MM.1S (cell line): ENCODE measurements at places on chromosomes 2 and 18.

DNA sequence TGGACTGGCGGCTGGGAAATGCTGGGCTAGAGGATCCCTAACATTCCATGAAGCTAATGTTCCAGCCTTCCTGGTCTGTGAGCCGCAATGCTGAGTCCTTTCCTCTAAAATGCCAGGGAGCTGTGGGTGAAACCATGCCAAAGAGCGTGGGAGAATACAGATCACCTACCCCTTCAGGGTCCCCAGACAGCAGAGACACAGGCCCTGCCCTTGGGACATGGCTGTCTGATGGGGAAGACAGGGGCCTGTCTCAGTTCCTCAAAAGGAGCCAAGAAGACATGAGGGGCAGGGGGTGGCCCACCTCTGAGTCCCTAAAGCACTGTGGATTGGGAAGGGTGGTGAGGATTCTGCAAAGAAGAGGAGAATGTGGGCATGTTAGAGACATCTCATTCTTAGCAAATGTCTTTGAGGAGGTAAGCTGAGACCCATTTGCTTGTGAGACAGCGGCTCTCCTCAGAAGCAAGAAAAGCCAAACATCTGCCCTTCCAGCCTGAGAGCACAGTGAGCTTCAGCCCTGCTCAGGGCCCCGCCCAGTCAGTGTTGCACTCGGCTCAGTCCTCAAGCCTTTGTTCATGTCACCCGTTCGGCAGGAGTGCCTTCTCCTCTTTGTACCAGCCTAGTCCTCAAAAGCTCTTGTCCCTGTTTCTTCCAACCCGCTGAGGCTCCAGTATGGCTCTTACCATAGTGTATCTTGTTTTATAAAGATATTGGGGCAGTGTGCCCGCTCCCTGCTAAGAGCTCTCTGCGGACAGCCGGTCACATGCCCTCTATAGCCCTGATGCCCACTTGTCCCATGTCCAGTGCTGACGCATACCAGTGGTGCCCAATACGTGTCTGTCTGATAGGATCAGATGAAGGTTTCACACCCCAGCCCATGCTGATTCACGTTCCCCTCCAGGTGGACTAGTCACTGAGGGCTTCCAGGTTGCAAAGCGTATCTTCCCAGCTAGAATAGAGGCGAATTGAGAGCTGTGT lies 286.2 kb downstream of the CYP26B1 start:
- DNase-seq: no peak

DNA sequence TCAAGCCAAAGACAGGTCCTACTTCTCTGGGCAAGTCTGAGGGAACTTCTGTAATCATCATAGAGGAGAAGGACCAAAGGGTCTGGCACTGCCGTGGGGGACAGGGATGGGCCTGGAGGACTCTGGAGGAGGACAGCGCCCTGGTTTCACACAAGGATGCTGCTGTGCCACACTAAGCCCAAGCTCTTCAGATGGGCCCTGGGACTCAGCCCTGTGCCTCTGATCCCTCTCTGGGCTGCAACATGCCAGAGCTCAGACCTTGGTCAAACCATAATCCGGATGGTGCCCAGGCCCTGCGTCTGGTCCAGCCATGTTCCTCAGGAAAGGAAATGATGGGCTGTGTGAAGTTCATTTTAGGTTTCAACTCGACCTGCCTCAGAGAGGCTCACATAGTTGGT lies 222.0 kb upstream of the COPS8 start:
- no peak for DNase-seq

GRCh38 chr18:9950289-9951016 lies 36.6 kb downstream of the VAPA start:
- no peak for DNase-seq

GRCh38 chr18:78160961-78161656 lies 818.5 kb upstream of the SALL3 start:
- DNase-seq: no peak

- no peak for DNase-seq
These were observed 171.1 kb downstream of the LDLRAD4 start for GRCh38 chr18:13389491-13390131.

- DNase-seq: no peak
These were observed 20.1 kb downstream of the OTOF start for GRCh38 chr2:26457695-26458364.

GRCh38 chr2:190119257-190119656 lies 56.7 kb upstream of the MSTN start:
- DNase-seq: no peak

GRCh38 chr2:233165895-233166661 lies 85.4 kb upstream of the ATG16L1 start:
- no peak for DNase-seq

DNA sequence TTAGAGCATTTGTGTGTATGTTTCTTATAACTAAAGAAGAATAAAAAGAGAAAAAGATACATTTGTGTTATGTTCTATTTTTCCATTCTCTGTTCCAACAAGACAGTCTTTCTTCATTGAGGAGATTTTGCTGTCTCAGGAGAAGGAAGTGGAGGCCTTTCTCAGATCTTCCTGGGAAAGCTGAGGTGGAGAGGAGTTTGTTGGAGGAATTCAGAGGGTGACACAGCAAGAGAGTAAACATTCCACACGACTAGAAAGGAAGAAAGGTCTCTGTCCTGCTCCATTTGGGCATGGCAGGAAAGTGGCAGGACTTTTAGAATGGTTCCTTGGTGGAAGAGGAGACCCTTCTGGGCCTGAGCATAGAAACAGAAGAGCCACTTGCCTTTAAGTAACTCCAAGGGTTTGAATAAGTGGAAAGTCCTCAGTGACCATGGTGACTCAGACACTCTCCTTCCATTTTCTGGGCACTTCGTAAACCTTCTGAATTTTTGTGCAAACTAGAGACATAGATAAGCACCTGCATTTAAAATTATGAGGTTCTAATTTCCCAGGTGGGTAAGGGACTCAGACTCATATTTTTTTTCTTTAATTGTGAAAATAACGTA lies 52.3 kb upstream of the COL5A2 start:
- DNase-seq: no peak

DNA sequence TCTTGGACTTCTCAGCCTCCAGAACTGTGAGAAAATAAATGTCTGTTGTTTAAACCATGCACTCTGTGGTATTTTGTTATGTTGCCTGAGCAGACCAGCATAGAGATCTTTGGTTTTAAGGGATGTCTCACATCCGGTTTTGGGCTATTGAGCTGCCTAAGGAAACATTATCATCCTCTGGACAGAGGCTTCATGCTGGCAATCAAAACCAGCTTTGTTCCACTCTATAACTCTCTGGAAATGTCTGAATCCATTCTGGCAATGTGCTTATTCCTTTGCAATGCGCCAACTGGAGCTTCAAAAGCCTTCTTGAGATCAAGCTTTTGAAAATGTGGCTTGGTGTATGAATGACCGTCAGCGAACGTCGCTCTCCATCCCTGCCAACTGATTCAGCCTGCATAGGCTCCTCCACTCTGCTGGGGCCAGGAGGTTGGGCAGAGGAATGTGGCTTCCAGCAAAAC lies 183.6 kb upstream of the MGAT5 start:
- DNase-seq: no peak
